Activated CD4-positive, alpha-beta T cell treated with anti-CD3 and anti-CD28 coated beads, Interleukin-2, Interleukin-4, amounts not matched to agents 100 ng/mL and 50 ng/mL, durations not matched to agents 16 hours and 8 hours (primary cell): ENCODE measurements at places on chromosomes 11 and 22.

- DNase-seq, result peak; percentile 65
Observed at GRCh38 chr22:39254789-39255298, 10.1 kb upstream of the PDGFB start.

GRCh38 chr11:33775832-33776470 is 1.6 kb upstream of the FBXO3 start:
- peak; percentile 9 for DNase-seq

DNA sequence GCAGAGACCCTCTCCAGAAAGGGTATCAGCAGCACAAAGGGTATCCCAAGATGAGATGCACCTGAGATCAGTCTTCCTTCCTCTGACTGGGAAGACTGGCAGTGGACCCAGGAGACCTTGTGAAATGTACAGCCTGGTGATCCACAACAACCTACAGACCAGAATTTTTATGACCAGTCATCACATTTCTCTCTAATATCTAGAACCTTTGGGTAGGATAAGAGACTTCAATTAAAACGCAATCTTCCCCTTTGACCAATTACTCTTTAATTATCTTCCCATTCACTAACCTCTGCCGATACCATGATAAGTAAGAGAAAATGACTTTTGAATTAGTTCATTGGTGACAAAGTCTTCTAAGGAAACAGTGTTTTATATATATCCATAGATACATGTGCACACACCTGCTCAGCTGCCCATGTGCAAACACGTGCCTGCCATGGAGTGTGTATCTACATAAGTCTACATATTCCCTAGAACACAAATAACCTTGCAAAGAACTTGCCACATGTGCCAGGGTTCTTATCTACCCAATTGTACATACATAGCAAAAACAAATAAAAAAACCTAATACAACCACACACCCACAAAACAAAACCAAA is 44.2 kb upstream of the SLC5A1 start:
- DNase-seq, result no peak

DNA sequence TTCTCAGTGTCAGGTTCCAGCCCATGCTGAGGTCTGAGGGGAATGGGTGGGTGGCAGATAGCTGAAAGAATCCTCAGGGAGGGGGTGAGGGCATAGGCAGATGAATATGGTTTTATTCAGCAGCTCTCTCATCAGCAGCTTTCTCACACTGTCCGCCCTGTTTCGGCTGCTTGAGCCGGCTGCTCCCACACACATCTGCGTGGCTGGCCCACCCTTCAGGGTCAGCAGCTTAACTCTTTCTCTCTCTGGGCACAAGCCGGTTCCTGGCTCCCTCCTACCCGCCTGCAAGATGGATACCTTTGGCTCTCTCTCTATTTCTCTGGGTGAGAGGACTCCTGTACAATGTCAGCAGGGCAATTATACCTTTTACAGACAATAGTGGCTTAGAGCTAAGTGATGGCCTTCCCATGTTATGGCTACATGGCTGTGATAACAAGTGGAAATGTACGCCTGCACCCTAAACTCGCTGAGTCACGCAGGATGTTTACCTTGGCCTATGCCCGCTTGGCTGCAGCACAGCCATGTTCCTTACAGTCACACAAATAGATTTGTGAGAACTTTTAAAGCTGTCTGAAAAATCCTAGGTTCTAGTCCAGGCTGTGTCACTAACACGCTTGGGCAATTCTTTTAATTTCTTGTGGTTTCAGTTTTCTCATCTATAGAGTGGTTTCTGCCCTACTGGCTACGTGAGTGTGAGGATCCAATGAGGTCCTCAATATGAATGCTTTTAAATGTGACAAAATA is 4.1 kb downstream of the MMP20 start:
- no peak for DNase-seq

DNA sequence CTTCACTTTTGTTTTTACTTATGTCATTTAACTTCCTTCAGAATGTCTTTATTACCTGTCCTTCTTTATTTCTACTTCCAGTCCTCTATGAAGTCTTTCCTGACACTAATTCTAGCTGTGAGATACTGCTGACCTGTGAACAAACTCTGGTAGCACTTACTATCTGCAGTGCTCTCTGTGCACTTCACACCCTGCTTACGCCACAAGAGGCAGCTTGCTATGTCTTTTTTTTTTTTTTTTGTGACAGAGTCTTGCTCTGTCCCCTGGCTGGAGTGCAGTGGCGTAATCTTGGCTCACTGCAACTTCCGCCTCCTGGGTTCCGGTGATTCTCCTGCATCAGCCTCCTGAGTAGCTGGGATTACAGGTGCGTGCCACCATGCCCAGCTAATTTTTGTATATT is 10.7 kb downstream of the STIM1 start:
- DNase-seq, result no peak

DNA sequence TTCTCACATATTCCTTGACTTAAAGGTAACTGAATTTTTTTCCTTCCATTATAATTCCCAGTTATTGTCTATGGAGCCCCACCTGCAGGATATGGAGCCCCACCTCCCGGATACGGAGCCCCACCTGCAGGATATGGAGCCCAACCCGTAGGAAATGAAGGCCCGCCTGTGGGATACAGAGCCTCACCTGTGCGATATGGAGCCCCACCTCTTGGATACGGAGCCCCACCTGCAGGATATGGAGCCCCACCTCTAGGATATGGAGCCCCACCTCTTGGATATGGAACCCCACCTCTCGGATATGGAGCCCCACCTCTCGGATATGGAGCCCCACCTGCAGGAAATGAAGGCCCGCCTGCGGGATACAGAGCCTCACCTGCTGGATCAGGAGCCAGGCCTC is 28.1 kb downstream of the WBP2NL start:
- no peak for DNase-seq

DNA sequence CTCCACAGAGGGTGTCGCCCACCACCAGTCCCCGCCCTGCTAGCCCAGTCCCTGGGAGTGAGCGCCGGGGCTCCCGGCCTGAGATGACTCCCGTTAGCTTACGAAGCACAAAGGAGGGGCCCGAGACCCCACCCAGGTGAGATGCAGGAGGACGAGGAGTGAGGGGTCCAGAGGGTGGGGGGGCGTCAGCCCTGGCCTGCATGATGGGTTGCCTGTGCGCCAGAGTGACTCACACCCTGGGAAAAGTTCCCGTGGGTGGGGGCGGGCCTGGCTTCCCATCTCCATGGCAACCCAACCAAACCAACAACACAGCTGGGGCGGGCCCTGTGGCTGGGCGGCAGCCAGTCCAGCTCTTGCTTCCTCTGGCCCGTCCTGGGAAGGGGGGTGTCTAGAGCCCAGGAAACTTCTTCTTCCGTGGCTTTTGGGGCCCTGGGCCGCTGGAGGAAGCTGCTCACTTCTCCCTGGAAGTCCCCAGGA is 4.5 kb downstream of the GAS2L1 start:
- peak; percentile 55 for DNase-seq

GRCh38 chr22:49885881-49886280 is 32.2 kb downstream of the ZBED4 start:
- no peak for DNase-seq

DNA sequence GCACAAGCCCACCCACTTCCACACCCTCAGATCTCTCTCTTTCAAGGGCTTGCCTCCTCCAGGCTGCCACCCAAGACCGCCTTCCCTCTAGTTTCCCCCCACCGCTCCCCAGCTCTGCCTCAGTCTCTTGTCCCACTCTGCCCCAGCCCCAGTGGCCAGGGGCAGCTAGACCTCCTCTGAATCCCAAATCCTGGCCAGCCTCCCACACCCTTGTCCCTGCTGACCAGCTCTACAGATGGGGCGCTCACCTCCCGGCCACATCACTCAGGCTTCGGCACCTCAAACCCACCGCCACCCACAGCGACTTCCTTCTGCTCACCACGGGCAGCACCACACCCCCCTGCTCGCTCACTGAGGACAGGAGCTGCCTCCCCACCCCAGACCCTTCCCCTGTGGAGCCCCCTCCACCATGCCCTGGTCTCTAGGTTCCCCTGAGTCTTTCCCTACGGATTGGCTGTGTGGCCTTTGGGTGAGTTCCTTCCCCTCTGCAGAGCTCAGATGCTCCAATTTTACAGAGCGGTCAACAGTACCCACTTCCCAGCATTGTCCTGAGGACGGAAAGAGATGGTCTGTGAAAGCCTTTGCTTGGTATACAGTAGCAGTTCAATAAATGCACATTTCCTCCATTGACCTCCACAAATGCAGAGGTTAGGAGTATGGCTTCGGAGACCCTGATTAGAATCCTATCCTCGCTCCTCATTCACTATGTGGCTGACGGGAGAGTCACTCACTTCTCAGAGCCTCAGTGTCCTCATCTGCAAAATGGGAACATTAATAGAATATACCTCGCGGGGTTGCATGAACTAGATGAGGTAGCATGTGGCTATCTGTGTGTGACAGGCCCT is 11.5 kb upstream of the SPI1 start:
- DNase-seq, result no peak

DNA sequence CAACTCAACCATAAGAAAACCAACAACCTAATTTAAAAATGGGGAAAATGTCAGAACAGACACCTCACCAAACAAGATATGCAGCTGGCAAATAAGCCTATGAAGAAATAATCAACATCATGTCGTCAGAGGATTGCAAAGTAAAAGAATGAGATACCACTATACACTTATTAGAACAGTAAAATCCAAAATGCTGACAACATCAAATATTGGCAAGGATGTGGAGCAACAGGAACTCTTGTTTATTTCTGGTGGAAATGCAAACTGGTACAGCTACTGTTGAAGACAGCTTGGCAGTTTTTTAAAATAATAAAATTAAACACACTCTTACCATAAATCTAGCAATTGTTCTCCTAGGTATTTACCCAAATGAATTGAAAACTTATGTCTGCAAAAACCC is 140.7 kb upstream of the B3GAT1 start:
- DNase-seq, result no peak

- no peak for DNase-seq
Observed at GRCh38 chr11:92846491-92847125, 122.8 kb upstream of the MTNR1B start.

- no peak for DNase-seq
Observed at GRCh38 chr11:116963813-116964212, 126.4 kb upstream of the APOA1 start.

- no peak for DNase-seq
Observed at GRCh38 chr11:102753267-102753666, 27.2 kb downstream of the MMP10 start.

DNA sequence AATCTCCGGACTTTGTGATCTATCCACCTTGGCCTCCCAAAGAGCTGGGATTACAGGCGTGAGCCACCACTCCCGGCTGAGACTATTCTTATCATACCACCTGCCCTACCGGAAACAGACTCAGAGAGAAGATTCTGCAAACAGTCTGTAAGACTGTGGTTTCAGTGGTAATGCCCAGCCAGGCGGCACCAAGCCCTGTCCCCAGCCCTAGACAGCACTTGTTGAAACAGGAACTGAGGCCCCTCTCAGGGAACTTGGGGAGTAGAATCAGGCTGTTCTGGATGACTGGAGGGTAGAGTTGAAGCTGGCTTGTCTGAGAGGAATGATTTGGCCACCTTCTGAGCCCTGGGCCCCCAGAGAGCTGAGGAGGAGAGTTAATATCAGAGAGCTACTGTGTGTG is 1.3 kb upstream of the INSC start:
- peak; percentile 28 for DNase-seq

DNA sequence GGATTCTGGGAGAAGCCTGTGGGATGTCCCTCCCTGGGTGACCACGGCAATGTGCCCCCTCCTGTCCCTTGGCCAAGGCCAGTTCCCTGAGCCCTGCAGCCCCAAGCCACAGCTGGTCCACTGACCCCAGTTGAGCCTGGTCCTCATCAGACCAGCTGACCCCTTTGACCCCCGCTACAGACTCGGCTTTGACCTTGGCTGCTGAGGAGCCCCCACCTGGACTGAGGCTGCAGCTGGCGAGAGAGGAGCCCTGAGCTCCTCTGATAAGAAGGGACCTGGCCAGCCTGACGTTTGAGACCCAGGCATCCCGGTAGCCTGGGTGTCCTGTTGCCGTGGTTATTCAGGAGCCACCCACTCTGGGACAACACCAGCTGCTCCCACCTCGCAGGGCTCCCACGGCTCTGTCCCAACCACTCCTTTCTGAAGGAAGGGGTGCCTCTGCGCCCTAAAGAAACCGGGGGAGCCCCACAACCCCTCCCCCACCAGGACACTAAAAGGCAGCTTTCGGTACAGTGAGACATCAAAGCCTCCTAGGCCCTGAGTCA is 3.0 kb downstream of the ASCL2 start:
- DNase-seq, result no peak

DNA sequence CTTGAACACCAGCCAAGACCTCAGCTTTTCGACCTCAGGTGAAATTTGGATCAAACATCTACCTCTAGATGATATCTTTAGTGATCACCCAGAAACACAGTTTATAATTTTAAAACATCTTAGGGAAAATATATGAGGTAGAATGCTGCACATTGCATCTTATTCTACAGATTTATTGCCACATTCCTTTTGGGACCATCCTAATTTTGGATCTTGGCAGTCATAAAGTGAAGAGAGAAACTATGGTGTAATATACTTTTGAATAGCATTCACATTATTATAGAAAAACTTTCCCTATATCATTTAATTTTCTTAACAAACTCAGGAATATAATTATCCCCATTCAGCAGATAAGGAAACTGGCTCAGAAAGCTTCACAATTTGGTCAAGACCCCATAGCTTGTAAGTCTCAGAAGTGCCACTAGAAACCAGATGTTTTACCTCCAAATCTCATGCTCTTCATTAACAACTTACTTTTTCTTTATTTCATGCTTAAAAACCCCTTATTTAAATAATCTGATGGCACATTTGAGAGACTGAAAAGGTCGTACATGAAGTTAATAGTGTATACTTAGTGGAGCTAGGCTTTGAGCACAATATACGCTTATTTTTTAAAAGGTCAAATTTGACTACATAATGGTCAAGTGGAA is 199.2 kb upstream of the CTSC start:
- no peak for DNase-seq

GRCh38 chr11:71396548-71397123 is 51.6 kb downstream of the DHCR7 start:
- DNase-seq, result no peak

DNA sequence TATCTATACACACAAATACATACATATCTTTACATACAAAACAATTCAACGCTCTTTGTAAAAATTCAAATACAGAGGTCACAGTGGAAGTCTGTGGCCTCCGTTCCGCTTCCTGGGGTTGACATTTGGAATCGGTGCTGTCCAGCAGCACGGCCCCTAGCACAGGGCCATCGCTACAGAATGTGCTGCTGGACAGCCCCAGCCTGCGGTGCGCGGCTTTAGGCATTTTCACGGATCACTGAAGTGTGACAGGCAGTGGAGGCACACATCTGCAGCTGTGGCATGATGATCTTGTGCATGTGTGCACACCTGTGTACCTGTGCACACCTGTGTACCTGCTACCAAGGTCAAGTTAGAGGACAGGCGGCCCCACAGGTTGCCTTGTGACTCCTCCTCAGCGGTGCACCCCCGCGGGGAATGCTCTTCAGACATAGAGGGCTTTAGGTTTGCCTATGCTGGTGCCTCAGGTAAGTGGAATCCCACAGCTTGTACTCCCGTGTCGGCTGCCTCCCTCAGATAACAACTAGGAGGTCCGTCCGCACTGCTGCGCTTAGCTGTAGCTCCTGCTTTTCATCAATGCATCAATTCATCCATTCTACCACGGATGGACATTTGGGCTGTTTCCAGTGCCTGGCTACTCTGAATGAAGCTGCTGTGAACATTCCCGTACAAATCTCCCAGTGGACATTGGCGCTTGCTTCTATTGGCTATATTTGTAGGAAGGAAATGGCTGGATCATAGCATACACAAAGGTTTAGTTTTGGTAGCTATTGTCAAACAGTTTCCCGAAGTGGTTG is 29.9 kb downstream of the GAL start:
- DNase-seq, result no peak

GRCh38 chr22:24370401-24370800 is 57.0 kb upstream of the ADORA2A start:
- DNase-seq, result no peak

GRCh38 chr11:15818132-15818842 is 538.1 kb downstream of the SOX6 start:
- DNase-seq, result no peak
